ENCODE measurements at places on chromosomes 16 and 17. TPM values are rescaled to one million over a fixed set of nuclear protein-coding genes. Genes with fewer than 3 reads are reported as not detected.

Gene RPH3AL
- total RNA-seq: 4.8 TPM

Gene CACNA1H
- total RNA-seq: not detected

Gene LRRC3C
- not detected for total RNA-seq

Gene CMTM1
- total RNA-seq: 1.4 TPM

Gene SPEM1
- total RNA-seq: not detected

Gene SDR42E1
- total RNA-seq: not detected

Gene ZFP3
- not detected for total RNA-seq

Gene CFAP97D1
- not detected for total RNA-seq

Gene TMEM235
- not detected for total RNA-seq

Gene SLC9A5
- 2.9 TPM for total RNA-seq

Gene KIF18B
- 13.6 TPM for total RNA-seq

Gene DOC2B
- not detected for total RNA-seq

Gene ZNF597
- total RNA-seq: 0.91 TPM

Gene TBC1D10B
- total RNA-seq: 27.1 TPM

Gene PRSS36
- total RNA-seq: 0.98 TPM

Gene IGFBP4
- 43.1 TPM for total RNA-seq

Gene KRTAP4-6
- total RNA-seq: not detected

Gene ABCC11
- not detected for total RNA-seq

Gene CCDC137
- total RNA-seq: 57.7 TPM

Gene HSPB9
- not detected for total RNA-seq

Gene TMC8
- 0.11 TPM for total RNA-seq

Gene ACSM2A
- total RNA-seq: not detected

Gene HEATR9
- total RNA-seq: not detected

Measured in A375 (cell line).